ENCODE measurements at places on chromosomes 13 and 19.

- DNase-seq: no peak
Measured at GRCh38 chr19:11821474-11822109, 7.5 kb downstream of the ZNF440 start.

GRCh38 chr19:10173527-10173926 lies 21.2 kb downstream of the DNMT1 start:
- no peak for DNase-seq

- no peak for DNase-seq
Measured at GRCh38 chr13:25906191-25906661, 145.6 kb downstream of the SHISA2 start.

- no peak for DNase-seq
Measured at GRCh38 chr19:1008268-1009040, 8.2 kb downstream of the GRIN3B start.

DNA sequence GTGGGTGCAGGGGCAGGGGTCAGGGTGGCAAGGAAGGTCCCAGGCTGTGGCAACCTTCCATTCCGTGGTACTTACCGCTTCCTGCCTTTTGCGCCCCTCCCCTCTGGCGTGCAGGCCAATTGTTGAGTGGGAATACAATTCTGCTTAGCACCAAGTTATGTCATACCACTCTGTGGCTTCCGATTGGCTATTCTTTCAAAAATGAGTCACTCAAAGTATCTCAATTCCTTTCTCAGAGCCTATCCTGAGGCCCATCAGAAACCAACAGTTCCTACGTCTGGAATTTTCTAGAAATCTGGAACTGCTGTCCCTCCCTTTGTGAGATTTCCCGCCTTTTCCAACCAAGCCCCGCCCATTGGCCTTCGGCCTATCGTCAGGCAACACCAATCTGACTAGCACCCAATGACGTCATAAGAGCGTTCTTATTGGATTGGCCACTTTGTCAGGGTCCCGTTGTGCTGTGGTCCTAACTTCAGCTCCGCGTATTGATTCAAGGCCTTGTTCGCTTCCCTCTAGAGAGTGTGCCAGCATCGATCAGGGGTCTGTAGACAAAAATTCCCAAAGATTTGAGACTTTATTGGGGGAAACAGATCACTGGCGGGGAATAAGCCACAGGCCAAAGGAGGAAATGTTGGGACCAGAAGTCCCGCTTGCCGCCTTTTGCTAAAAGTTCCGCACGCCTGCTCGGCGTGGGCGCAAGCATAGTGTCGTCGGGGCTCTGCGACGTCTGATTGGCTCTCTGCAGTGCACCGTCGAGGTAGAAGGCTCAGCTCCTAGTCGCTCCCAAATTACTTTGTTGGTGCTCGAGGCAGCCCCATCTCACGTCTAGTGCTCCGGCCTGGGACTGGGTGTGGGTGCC lies 11.7 kb downstream of the NTN5 start:
- DNase-seq: peak; percentile 89

- DNase-seq: no peak
Measured at GRCh38 chr19:48458016-48458415, 2.6 kb downstream of the KCNJ14 start.

DNA sequence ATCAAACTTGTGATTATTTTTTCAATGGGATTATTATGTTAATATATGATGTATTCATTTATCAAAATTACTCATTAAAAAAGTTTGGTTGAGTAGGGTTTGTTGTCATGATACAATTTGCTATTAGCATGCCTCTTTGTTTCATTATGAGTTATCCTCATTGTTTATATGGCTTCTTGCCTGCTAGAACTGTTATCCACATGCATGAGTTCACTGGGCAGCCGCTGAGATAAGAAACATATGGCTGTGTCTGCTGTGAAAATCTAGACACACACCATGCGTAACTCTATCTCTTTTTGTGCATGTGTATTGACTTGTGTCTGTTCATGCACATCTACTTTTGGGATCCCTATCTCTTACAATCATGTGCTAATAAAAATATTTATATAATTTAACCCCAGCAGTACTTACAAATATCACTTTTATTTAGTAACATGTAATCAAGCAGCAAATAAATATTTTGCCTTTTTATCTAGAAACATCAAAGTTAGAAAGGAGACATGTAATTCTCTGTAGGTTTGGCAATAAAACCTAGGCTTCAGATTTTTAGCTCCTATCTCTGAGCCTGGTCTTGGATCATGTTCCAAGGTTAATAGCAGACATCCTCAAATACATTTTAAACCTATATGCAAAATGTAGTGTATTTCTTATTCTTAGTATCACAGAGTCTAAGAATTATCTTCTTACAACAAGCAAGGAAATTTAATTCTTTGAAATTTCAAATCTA lies 11.2 kb upstream of the KLF12 start:
- DNase-seq: no peak

DNA sequence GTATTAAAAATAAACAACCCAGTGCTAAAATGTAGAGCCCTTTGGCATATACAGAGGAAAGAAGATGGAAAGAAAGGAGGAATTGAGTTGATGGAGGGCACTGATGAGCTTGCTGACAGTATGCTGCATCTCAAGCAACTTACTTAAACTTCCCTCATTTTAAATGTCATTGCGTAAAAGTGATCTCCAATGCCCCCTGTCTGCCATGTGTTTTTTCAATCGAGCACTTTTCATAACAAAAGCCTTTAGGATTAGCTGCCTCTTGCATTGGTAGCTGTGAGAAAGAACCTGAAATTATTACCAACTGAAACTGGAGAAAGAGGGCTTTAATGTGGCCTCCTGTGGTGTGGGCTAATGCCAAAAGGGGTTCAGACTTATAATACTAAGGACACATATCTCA lies 541.6 kb downstream of the SUCLA2 start:
- no peak for DNase-seq

- DNase-seq: no peak
Measured at GRCh38 chr19:16876904-16877361, 11.9 kb upstream of the F2RL3 start.

- DNase-seq: no peak
Measured at GRCh38 chr13:113343692-113343968, 20.3 kb downstream of the GRTP1 start.

DNA sequence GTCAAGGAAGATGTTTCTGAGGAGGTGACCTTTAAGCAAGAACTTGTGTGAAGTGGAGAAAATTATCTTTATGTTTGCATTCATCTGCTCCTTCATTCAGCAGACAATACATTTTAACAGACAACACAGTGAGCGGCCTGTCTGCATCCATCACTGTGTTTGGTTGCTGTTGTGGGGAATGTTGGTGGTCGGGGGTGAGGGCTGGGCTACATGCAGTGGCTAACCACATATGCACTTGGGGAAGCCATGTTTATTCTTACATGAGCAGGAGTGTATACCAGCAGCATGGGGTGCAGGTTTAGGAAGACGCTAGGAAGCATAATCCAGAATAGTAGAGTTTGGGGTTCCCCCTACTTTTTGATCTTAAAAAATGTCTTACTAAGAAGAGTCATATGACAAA lies 66.4 kb downstream of the DHRS12 start:
- DNase-seq: no peak

DNA sequence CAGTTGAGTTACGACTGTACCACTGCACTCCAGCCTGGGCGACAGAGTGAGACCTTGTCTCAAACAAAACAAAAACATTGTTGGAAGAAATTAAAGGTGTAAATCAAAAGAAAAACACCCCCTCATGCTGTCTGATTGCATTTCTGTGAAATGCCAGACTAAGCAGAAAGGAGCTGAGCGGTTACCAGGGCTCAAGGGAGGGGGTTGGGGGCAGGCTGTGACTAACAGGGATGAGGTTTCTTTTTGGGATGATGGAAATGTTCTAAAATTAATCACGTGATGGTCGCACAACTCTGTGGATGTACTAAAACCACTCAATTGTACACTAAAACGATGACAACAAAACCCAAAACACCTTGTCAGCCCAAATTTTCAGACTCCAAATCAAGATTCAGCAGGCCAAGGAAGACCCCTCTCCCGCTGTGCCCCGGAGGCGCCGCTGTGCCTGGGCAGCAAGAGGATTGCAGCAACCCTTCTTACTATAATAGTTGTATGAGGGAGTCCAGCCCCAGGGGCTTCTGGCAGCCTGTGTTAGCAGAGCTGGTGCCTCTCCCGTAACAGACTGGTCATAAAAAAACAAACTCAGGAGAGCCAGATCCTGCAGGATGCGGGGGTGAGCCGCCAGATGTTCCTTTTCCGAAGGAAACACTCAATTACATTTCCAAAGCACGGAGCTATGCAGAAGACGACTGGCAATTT lies 20.9 kb downstream of the CAPS start:
- no peak for DNase-seq

GRCh38 chr19:57651654-57651996 lies 17.1 kb upstream of the ZSCAN4 start:
- DNase-seq: no peak

- DNase-seq: no peak
Measured at GRCh38 chr13:74930402-74931165, 551.4 kb downstream of the TBC1D4 start.

- no peak for DNase-seq
Measured at GRCh38 chr13:104382951-104383350, 1316.7 kb upstream of the SLC10A2 start.

DNA sequence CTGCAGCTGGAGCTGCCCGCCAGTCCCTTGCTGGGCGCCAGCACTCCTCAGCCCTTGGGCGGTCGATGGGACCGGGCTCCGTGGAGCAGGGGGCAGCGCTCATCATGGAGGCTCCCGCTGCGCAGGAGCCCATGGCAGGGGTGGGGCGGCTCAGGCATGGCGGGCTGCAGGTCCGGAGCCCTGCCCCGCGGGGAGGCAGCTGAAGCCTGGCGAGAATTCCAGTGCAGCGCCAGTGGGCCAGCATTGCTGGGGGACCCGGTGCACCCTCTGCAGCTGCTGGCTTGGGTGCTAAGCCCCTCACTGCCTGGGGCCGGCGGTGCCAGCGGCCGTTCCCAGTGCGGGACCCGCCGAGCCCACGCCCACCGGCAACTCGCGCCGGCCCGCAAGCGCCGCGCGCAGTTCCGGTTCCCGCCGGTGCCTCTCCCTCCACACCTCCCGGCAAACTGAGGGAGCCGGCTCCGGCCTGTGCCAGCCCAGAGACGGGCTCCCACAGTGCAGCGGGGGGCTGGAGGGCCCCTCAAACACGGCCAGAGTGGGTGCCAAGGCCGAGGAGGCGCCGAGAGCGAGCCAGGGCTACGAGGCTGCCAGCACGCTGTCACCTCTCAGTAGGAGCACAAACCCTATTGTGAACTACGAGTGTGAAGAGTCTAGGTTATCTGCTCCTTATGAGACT lies 687.1 kb downstream of the PCDH17 start:
- no peak for DNase-seq

GRCh38 chr13:39039041-39039440 lies 785 bp downstream of the NHLRC3 start:
- DNase-seq: no peak

DNA sequence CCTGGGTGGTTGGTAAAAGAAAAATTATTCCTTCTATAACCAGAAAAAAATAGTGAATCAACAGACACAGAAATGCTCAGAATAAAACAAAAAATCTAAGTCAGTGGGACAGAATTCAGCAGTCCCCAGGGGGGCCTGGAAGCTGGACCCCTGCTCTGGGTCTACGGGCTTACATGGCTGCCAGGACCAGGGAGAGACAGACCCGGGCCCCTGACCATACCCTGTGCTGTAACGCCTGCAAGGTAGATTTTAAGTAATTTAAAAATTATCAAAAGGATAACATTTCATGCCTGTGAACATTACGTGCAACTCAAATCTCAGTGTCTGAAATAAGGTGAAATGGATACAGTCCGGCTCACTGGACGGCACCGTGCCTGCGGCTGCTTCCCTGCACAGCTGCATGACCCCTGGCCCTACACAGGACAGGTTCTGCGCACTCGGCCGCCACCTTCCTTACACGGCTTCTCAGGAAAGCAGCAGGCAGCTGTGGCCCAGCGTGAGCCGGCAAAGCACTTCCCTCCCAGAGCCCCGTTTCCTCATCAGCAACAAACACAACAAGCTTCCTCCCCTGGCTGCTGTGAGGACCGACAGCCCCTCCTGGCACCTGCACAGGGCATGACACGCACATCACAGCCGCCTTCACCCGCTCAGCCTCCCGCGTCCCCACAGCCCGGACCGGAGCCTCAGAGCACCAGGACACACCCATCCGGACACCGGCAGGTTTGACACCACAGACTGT lies 22.2 kb downstream of the RASA3 start:
- peak; percentile 74 for DNase-seq

GRCh38 chr19:2488405-2488941 lies 12.5 kb downstream of the GADD45B start:
- no peak for DNase-seq

GRCh38 chr13:75803164-75803611 lies 167.1 kb downstream of the LMO7 start:
- no peak for DNase-seq

GRCh38 chr13:105925496-105925895 lies 610.0 kb downstream of the EFNB2 start:
- DNase-seq: no peak

DNA sequence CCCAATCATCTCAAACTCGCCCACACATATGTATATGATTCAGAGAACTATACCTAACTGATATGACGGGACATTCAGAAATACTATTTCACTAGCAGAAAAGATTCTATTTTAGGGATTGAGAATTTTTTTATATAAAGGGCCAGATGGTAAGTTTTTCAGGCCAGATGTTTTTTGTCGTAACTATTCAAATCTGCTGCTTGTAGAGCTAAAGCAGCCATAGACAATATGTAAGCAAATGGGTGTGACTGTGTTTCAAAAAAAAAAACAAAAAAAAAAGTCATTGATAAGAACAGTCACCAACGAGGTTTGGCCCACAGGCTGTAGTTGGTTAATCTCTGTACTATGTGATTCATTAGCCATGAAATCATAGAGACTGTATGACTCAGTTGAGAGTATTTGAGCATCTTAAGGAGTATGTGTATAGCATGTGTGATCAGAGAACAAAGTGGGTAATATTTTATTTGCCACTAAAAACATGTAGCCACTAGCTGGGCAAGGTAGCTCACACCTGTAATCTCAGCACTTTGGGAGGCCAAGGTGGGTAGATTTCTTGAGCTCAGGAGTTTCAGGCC lies 2724.7 kb downstream of the PCDH9 start:
- DNase-seq: no peak

DNA sequence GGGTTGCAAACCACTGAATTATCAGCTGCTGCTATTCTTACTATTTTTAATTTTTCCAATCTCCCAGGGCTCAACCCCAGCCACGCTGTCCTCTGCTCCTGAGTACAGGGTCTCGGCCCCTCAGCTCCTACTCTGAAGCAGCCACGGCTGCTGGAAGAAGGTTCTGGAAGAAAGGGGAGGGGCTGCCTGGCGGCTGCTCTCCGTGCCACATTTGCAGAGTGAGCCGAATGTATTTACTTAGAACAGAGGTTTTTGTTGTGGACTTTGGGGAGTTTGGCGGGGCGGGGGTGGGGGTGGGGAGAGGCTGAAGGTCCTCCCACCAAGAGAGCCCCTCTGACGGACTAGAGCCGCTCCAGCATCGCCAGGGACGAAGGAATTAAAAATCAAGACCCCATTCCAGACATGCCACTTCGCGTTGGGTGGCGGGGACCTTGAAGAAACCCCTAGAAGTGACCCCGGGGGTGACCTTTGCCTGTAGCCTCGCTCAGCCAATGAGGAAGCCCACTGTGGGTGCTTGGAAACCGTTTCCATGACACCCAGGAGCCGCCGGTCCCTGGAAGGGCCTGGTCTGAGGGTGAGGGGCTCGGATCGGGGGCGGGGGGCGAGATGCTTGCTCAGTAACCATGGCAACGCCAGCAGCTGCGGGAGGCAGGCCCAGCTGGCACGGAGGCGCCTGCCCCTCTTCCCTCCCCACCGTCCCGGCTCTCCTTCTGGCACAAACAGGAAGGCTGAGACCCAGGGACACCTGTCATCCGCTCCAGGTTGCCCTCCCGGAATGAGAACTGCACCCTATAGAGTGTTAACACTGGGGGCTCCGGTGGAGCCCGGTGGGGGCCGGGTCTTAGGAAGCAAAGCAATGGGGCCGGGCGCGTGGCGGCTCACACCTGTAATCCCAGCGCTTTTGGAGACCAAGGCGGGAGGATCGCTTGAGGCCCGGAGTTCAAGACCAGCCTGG lies 54.2 kb upstream of the PTPRS start:
- no peak for DNase-seq

All from CD8-positive, alpha-beta T cell (primary cell).